Ovary (tissue), 10 donors: ENCODE measurements at places on chromosomes 5 and 9. TPM values are rescaled to one million over a fixed set of nuclear protein-coding genes. Genes with fewer than 3 reads are reported as not detected.

DOK3 gene
- polyA plus RNA-seq = 1.8 TPM

OR1Q1 gene
- polyA plus RNA-seq = not detected

CDHR2 gene
- 0.10 TPM for polyA plus RNA-seq

PCDHB5 gene
- polyA plus RNA-seq = 7.4 TPM

ARRDC3 gene
- 30.2 TPM for polyA plus RNA-seq

CNTNAP3B gene
- polyA plus RNA-seq = 3.7 TPM

TMEM141 gene
- 64.9 TPM for polyA plus RNA-seq

TOMM5 gene
- polyA plus RNA-seq = 85.7 TPM

NEUROG1 gene
- 0.06 TPM for polyA plus RNA-seq

C9orf153 gene
- 0.37 TPM for polyA plus RNA-seq

TBC1D9B gene
- polyA plus RNA-seq = 66.2 TPM

IFNA21 gene
- polyA plus RNA-seq = not detected

CA9 gene
- polyA plus RNA-seq = 0.38 TPM

KIF4B gene
- not detected for polyA plus RNA-seq

FGFR4 gene
- 13.1 TPM for polyA plus RNA-seq

SLC34A3 gene
- polyA plus RNA-seq = not detected

SLC6A19 gene
- polyA plus RNA-seq = not detected

SLC6A18 gene
- polyA plus RNA-seq = not detected

TAF11L5 gene
- not detected for polyA plus RNA-seq

PLAC8L1 gene
- polyA plus RNA-seq = not detected

DPP7 gene
- 3.0 TPM for polyA plus RNA-seq

FAT2 gene
- 0.01 TPM for polyA plus RNA-seq

CDH9 gene
- not detected for polyA plus RNA-seq

UCK1 gene
- 29.5 TPM for polyA plus RNA-seq

EGR1 gene
- polyA plus RNA-seq = 60.4 TPM

TAS2R1 gene
- not detected for polyA plus RNA-seq

ATOSB gene
- polyA plus RNA-seq = 12.2 TPM

CYLC2 gene
- not detected for polyA plus RNA-seq

PRDM9 gene
- polyA plus RNA-seq = not detected

RANBP3L gene
- polyA plus RNA-seq = 0.58 TPM
